ENCODE measurements at places on chromosomes 3 and 15.
A peak's percentile ranks its signal among the peaks of the same experiment; 100 is the strongest.

GRCh38 chr15:67433495-67434099 is 87.3 kb upstream of the C15orf61 start:
- DNase-seq, result peak; percentile 22

DNA sequence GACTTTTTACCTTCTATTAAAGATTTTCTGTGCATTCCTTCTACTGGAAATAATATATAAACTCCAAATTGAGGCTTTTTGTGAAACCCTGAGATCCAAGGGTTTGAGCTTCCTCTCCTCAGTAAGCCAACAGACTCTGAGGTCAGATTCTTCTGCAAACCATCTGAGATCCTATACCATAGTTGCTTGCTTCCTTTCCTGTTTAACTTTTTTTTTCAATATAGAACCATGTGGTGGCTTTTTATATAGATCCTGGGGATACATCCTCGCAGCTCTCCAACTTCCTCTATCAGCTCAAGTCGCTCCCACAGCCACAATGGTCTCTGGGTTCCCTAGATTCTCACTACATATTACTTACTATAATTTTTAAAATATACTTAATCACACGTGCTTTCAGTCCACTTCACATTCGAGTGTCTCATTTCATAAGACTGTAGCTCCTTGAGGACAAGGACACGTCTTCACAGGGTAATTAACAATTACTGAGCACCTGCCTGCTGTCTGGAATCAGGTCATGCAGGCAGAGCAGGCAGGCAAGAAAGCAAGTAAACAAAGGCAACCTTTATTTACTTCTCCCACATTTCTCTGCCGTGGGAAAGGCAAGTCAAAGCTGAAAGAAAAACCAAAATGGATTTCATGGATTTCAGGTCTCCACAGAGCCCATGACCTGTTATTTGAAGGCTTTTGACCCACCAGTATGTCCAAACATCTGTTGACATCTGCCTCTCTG is 941.5 kb downstream of the FHIT start:
- no peak for DNase-seq

DNA sequence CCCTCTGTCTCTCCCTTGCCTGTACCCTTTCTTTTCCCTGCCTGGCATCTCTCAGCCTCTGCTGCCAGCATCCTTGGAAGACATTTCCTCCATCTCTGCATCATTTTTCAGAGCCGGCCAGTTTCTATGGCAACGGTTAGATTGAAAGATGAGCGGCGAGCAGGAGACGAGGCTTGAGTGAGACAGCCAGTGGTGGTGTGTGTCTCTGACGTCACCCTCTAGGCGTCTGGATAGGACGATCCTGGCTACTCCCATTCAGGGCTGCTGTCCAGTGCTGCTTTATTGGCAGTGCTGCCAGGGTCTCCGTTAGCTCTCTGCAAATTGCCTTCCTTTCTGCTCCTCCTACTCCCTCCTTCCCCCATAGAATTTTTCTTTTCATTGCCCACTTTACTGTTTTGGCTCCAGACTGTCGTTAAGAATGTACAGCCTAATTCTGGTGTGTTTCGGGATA is 57.9 kb downstream of the TRAK1 start:
- DNase-seq, result no peak

GRCh38 chr3:43217633-43218032 is 68.7 kb upstream of the SNRK start:
- no peak for DNase-seq

DNA sequence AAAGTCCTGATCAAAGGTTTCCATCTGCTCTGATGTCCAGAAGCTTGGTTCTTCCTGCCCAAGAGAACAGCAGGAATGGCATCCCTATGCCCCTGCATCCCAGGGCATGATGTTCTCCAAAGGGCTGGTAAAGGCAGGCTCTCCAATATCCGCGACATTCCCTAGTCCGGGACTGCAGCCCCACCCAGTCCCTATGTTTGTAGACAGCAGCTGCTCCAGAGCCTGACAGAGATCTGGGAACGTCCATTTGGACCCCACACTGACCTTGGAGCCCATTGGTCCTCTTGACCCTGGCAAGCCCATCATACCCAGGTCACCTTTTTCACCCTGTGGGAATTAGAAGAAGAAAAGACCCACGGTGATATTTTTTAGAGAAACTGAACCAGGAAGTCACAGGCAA is 46.3 kb downstream of the COLQ start:
- no peak for DNase-seq

DNA sequence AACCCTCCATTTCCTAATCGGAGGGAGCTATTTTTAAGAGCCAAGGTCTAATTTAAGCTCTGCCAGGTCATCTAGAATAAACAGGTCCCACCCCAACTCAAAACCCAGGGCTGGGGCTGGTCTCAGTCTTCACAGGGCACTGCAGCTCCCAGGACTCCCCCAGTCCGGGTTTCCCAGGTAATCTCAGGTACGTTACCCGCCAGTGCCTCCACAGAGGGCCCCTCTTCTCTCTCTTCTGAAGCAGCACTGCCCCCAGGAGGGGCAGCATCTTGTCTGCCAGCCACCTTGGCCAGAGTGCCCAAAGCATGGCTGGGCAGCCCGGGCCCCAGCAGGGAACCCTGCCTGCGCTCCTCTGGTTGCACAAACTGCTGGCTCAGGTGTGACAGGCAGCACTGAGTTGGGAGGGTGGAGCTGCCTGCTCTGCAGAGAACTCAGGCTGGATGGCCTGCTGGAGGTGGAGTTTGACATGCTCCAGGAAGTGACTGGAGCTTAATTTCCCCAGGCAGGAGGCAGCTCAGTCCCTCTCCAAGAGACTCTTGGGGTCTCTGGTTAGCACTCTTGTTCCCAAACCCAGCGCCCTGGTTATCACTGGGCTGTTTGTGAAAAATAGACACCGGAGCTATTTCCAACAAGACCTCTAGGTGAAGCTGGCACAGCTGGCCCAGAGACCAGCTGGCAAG is at the start of gene PLA2G4F:
PLA2G4F (minus strand) TSS at position 394 of the 680 bp plus-strand sequence; CDS start at position 307, 87 bp downstream.
- peak; percentile 47 for DNase-seq

- no peak for DNase-seq
Measured at GRCh38 chr15:91357011-91357410, 257.0 kb downstream of the SV2B start.

- no peak for DNase-seq
Measured at GRCh38 chr15:38069511-38070011, 135.1 kb downstream of the TMCO5A start.

GRCh38 chr3:81173514-81173913 is 587.9 kb downstream of the GBE1 start:
- DNase-seq, result no peak

DNA sequence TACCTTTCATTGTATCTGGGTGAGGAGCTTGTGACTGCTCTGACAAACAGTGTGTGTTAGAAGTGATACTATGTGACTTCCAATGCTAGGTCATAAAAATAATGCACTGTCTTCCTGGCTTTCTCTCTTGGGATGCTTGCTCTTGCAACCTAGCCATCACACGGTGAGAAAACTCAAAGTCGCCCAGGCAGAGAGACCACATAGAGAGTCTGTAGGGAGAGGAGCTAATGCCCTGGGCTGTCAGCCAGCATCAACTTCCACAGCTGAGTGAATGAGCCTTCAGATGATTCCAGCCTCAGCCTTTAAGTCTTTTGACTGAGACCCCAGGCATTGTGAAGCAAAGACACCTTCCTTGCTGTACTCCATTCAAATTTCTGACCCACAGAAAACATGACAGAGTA is 220.6 kb upstream of the SGO1 start:
- no peak for DNase-seq

- DNase-seq, result no peak
Measured at GRCh38 chr15:27783678-27784077, 315.4 kb downstream of the OCA2 start.

GRCh38 chr3:107235193-107235927 is 141.9 kb upstream of the CCDC54 start:
- no peak for DNase-seq

DNA sequence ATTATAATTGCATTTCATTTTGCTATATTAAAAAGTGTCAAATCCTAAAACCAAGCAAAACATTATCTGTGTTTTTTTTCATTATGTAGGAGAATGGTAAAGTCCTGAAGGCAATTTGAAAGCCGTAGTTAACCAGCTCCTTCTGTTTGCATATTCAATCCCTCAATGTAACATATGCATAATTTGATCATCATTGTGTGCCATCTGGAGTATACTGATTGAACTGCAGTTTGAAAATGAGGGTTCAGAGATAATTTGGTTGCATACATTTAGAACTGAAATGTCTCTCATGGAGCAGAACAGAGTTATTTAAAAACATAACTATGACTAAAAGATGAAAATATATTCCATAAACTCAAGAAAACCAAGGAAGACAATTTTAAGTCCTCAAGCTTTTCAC is 518.6 kb downstream of the GBE1 start:
- peak; percentile 28 for DNase-seq

GRCh38 chr3:168087539-168087938 is 8.2 kb downstream of the GOLIM4 start:
- DNase-seq, result no peak

DNA sequence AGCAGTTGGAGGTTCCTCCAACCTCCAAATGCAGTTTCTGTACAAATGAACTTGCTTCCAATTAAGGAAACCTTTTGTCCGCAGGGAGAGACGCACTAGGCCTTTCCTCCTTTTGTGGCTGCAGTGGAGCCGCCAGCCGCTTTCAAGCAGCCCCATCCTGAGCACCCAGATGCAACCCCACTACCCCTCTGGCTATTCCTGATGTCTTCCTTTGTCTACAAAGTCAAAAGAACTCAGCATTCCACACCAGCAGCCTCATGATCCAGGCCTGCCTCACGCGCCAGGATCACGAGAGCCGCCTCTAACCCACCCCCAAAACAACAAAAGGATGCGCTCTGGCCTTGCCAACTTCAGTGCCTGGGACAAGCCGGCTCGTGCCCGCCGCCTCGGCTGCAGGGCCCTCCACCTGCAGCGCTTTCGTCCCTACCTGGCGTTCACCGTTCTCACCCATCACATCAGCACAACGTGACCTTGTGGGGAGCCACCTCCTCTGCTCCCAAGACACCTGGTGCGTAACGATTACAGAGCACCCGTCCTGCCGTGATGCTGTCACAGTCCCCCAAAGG is 48.2 kb upstream of the MUC4 start:
- no peak for DNase-seq

- DNase-seq, result no peak
Measured at GRCh38 chr3:150070271-150070670, 99.6 kb upstream of the PFN2 start.

DNA sequence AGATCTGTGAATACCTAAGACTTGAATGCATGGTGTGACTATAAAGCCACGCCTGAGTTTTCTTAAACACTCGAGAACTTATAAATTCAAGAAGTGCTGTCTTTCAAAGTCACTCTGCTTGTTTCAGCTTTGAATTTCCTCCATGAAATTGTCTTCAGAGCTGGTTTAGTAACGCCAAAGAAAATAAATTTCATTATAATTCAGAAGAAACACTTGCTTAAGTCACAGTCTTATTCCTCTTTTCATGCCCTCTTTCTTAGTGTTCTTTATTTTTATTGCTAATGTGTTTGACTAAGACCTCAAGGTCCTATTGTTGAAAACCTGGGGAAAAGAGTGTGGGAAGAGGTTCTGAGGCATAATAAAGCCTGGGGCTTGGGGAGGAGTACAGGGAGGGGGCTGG is 3.3 kb upstream of the RCN2 start:
- DNase-seq, result no peak

GRCh38 chr3:52004163-52004787 is 8.6 kb upstream of the RPL29 start:
- DNase-seq, result no peak

DNA sequence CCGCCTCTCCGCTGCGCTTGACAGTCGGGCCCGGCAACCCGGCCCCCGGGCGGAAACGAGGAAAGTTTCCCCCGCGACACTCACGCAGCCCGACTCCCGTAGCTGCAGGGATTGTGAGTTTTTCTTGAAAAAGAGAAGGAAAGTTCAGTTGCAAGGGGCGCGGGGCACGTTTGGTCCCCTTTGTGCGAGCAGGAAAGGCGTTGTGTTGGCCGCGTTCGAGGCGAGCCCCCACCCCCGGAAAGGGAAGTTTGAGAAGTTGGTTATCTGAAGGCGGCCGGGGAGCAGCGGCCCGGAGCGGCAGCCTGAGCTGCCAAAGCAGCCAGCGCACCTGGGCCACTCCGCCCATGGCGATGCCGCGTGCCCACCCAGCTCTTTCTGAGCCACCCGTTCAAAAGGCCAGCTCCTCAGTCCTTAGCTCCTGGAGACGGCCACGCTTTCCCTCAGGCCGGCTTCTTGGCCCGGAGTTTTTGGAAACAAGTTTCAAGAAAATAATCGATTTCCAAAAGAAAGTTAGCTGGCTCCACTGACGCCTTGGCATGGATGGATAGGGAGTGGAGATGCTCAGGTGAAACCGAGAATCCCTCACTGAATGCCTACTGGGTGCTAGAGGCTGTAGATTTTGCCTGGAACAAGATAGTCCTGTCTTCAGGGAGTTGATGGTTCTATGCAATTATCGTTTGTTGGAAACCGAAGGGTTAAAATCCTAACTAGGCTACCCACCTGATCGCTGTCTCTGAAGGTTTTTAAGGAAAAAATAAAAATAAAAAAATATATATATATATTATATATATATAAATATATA is 832 bp downstream of the TGFBR2 start:
- DNase-seq, result no peak

DNA sequence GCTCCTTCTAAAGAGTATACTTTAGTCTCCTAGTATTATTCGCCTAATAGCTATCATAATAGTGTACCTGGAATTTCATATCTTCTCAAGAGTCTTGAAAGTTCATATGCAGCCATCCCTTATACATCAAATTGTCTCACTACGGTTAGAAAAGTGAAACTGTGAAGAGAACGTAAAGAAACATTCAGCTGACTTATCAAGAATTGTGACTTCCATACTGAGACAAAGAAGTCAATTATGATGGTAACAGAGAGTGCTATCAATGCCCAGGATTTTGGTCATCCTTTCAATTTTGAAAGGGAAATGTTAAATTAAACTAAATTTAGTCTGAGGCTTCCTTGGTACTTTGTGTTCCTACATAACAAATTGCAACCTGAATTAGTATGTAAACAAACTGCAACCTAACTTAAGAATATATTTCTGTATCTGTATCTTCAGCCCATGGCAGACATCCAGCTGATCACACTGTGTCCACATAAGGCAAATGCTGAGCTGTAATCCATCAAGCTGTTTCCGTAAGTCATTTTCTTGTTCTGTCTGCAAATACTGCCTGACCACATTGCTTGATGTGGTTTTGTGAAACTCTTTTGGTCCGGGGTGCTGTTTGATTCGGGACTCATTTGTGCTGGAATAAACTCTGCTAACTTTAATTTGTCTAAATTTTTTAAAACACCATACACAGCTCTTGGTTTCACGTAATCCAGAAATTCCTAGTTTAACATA is 469.6 kb downstream of the SI start:
- no peak for DNase-seq

DNA sequence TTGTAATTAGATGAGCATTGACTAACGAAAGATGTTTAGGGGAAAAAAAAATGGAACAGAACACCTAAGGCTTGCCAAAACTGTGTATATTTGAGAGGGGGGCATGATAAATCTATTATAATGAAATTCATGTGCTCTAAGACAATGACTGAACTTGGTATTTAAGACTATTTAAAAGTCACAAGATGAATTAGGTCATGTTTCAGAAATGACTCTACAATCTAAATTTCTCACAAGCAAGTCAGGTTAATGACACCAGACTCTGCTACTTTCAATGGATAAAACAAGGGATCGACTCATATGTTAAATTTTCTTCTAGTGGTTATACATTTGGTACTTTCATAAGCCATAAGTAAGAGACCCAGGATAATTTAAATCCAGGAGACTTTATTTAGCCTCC is 78.4 kb downstream of the DUT start:
- DNase-seq, result no peak

GRCh38 chr3:160587105-160587504 is 21.7 kb upstream of the KPNA4 start:
- no peak for DNase-seq

GRCh38 chr3:191139736-191140135 is 59.3 kb upstream of the OSTN start:
- no peak for DNase-seq

- no peak for DNase-seq
Measured at GRCh38 chr15:41581110-41581509, 22.1 kb downstream of the TYRO3 start.
